ENCODE measurements at places on chromosomes 3 and 15.

GRCh38 chr15:75202251-75203016 is 752 bp downstream of the C15orf39 start:
- DNase-seq, result peak; percentile 57

GRCh38 chr15:91408476-91409076 is 308.5 kb downstream of the SV2B start:
- no peak for DNase-seq

DNA sequence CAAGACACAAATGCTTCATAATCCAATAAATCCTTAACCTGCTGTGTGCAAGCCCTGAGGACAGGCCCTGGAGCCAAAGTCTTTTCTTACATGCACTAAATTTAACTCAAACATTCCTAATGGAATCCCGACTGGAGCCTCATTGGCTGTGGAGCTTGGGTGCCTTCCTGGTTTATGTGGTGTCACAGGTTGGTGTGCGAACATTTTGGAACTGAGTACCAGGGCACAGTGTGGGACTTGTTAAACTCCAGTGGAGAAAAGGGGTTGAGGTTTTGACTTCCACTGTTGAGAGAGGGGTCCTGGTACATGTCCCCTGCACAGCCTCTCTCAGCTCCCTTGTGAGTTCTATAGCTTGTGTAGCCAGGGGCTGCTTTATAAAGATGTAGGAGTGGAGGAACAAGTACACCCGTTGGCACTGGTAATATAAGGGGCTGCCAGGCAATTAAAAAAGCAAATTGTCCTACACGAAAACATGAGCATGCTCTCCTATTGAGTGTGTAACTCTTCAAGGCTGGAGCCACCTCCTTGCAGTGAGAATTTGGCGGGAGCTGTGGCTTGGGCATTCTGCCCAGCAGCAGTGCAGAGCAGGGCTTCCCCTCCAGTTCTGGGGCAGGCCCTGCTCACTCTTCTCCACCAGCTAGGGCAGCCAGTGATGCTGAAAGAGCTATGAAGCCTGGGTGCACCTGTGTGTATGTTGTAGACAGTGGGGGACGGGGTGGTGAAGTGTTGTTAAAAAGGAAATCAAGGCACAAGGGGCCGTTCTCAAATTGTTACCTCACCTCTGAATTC is 218.1 kb downstream of the CLSTN2 start:
- DNase-seq, result no peak

- DNase-seq, result no peak
Measured at GRCh38 chr15:42232606-42233005, 24.5 kb upstream of the VPS39 start.

DNA sequence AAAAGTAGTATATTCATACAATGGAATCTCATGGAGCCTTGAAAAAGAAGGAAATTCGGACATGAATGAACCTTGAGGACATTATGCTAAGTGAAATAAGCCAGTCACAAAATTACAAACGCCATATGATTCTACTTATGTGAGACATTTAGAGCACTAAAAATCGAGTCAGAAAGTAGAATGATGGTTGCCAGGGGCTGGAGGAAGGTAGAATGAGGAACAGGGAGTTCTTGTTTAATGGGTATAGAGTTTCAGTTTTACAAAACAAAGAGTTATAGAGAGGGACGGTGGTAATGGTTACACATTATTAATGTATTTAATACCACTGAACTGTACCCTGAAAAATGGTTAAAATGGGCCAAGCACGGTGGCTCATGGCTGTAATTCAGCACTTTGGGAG is 19.5 kb downstream of the UBXN7 start:
- no peak for DNase-seq

DNA sequence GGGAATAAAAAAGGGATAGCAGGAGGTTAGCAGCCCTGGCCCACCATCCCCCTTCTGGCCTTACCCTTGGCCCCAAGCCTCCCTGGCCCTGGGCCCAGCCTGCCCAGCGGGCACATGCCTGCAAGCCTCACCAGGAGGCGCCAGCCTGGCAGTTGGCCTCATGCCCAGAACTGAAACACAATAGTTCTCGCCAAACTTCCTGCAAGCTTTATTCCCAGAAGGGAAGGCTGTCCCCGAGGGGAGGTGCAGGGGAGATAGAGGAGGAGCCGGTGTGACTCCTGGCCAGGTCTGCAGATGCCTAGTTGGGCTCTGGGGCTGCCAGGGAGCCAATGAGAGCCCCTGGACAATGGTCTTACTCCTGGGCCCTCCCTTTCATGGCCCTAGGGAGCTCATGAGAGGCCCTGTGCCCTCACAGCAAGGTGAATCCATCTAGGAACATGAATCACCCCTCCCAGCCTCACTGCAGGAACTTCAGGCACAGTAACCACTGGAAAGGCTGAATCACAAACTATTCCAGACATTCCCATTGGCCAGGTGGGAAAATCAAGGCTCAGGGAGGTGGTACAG is 4.0 kb downstream of the CCDC33 start:
- no peak for DNase-seq

GRCh38 chr3:187621881-187622280 is 48.3 kb downstream of the SST start:
- DNase-seq, result no peak

DNA sequence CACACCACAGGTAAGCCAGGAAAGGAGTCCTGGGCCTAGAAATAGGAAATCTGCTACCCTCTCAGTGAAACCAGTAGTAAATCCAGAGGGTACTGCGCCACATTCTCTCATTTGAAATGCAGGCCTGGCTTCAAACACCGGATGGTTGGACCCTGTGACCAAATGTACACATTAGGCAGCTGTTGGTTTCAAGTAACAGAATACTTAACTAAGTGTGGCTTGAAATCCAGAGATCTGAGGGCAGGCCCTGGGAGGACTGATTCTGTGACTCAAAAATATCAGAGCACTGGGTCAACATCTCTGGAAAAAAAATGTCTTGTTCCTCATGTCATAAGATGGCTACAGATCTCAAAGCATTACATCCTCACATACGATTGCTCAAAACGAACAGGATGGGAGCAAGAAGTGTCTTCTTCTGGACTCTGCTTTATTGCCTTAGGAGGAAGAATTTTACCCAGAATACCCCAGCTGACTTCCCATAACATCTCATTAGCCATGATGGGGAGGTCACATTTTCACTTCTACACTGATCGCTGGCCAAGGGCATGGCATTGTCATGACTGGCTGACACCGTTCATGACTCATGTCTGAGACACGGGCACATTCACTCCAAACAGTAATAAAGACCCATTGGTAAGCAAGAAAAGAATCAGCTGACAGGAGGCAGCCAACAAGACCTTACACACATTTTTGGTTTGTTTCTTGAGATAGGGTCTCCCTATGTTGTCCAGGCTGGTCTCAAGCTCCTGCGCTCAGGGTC is 166.0 kb downstream of the ARRDC4 start:
- peak; percentile 9 for DNase-seq

DNA sequence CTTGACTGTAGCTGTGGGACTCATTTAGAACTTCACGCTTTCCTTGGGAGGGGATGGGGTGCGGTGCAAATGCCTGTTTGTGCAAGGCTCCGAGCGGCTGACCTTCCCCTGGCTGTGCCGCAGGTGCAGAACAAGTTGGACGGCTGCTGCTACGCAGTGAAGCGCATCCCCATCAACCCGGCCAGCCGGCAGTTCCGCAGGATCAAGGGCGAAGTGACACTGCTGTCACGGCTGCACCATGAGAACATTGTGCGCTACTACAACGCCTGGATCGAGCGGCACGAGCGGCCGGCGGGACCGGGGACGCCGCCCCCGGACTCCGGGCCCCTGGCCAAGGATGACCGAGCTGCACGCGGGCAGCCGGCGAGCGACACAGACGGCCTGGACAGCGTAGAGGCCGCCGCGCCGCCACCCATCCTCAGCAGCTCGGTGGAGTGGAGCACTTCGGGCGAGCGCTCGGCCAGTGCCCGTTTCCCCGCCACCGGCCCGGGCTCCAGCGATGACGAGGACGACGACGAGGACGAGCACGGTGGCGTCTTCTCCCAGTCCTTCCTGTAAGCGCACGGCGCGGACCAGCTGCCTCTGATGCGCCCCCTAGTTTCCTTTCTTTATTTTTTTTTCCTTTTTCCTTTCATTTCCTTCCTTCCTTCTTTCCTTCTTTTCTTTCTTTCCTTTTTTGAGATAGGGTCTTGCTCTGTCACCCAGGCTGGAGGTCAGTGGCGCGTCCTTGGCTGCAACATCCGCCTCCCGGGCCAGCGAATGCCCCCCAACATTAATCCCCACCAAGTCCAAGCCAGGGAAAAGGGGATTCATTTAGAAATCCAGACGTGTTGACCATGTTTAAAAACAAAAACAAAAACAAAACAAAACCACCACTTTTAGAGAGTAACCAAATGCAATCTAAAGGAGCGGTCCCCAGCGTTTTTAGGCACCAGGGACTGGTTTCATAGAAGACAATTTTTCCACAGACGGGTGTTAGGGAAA is 42.7 kb downstream of the EIF2AK4 start:
- peak; percentile 4 for DNase-seq

- DNase-seq, result no peak
Measured at GRCh38 chr15:73318463-73319351, 50.1 kb downstream of the HCN4 start.

DNA sequence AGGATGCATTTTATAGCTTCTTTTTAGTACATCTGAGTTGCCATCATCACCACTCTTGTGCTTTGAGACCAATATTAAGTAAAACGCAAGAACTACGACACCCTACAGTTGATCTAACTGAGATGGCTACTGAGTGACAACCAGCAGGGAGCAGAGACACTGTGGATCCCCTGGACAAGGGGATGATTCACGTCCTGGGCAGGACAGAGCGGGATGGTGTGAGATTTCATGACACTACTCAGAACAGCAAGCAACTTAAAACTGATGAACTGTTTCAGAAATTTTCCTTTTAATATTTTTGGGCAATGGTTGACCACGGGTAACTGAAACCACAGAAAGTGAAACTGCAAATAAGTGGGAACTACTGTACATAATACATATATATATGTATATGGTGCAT is 299.2 kb downstream of the ADAMTS17 start:
- DNase-seq, result no peak

- DNase-seq, result no peak
Measured at GRCh38 chr15:42911058-42911592, 9.5 kb downstream of the TTBK2 start.

DNA sequence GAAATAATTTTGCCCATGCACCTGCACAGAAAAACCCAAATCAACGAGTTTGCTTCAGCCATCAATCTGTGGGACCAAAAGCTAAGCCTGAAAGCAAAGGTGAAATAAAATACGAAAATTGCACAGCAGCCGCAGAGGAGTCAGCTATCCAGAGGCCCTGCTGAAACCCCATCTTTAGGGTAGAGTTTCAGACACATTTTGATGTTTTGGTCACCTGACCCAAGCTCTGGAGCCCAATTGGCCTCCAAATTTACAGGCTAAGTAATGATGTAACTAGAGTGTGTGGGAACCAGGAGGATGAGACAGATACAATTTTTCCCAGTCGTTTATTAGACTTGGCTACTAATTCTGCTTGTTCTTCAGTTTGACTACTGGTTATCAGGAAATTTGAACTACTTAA is 308.6 kb upstream of the ATP11B start:
- no peak for DNase-seq

DNA sequence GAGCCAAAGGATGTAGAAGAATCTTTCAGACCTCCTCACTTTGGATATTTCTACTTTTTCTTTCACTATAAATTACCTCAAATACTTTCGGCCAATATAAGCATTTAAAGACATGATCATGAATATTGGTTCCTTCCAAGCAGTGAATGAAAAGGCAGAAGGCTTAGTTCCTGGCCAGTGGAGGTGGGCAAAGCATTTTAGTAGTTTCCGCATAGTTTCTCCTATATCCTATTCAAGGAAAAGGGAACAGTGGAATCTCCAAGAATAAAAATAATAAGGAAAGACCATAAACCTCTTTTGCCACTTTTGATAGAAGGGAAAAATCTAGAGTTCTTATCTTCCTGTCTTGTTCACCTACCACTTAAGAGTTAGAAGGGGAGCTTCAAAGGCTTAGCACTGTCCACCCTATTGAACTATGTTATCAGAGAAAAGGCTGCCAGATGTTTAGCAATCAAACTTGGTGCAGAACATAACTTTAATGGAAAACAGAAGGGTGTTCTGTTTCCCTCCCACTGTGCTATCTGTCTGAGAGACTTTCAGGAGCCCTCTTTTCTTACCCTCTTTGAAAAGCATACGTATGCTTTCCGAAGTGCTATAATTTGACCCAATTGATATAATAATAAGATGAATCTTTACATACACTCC is 155.6 kb upstream of the DPH6 start:
- DNase-seq, result no peak

- DNase-seq, result no peak
Measured at GRCh38 chr3:33114622-33115023, 809 bp downstream of the CRTAP start.

GRCh38 chr3:147962408-147963164 is 553.4 kb downstream of the ZIC1 start:
- DNase-seq, result no peak

- no peak for DNase-seq
Measured at GRCh38 chr3:196406811-196407470, 25.3 kb downstream of the UBXN7 start.

GRCh38 chr3:122978569-122978968 is 49.0 kb downstream of the SEMA5B start:
- no peak for DNase-seq

DNA sequence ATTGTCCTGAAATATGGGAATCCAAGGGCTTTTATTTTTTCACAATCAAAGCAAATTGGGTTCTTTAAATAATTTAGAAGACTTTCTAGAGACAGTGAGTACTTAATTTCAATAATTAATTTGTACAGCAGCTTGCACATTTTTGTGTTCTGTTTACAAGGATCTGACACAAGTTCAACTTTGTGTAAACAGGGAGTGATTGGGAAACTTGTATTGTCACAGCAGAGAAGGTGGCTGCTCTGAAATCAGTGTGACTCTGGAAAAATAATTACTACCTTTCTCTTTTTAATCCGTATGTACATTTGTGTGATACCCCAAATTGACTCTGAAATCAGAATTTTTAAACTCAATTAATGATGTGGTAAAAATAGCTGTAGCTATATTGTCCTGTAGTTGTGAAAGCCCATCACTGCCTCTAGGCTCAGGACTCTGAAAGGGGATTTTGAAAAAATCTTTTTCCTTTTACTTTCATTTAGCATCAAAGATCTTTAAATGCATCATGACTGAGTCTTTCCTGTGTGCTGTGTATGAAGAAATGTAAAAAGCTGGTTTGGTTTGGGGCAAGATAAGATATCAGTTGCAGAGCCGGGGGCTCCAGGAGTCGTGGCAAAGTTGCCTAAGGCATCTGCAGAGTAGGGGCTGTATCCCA is 45.1 kb downstream of the MFSD1 start:
- no peak for DNase-seq

- DNase-seq, result peak; percentile 52
Measured at GRCh38 chr3:52085681-52086282, 29.4 kb upstream of the DUSP7 start.

DNA sequence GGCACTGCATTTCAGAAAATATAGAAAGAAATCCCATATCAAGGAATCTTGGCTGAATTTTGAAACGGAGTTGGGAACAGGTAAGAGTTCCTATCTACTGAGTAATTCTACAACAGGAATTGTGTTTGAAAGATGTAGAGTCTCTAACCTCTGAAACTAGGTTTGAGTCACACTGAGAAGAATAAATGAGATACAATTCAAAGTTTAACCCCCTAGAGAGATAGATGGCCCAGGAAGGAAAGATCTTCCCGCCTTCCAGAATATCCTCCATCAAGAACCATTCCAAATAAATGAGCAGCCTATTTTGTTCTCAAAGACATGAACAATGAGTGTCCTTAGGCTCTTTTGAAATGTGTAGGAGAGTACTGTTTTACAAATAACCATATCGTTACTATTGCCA is 2.9 kb upstream of the ANP32A start:
- DNase-seq, result no peak

Data from inflammatory macrophage (primary cell).